ENCODE measurements at places on chromosomes 1 and 21.

GRCh38 chr1:3049164-3049563, 19.8 kb upstream of the PRDM16 start:
- DNase-seq, result no peak

DNA sequence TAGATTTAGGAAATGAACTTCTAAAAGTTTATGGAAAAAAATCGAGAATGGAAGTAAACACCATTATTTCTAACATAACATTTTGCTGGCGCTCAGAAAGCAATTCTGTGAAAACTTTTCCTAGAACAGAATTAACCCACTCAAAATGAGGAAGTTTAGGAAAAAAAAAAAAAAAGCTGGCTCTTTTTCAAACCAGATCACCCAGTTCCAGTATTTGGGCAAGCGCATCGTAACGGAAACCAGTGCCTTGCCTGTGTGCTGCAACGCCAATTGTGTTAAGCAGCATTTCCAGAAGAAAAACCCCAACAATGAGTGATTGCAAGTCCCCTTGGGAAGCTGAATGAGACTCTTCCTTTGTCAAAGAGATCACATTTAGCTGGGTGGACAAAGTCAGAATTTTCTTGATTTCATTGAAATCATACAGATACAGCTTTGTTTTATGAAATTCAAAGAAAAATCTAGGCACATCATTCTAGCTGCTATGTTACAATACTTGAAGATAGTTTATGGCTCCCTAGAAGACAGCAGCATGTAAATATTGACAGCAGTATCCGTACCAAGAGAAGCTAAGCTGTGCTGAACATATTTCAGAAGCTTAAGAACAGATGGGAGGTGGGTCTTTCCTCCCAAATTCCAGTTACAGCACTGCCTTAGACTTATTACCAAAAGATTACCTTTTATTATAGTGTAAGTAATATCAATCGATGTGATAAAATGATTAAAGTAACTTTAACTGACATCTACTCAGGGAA, 113.4 kb downstream of the ERG start:
- peak; percentile 77 for DNase-seq

GRCh38 chr1:79364896-79365295, 358.4 kb upstream of the ADGRL4 start:
- DNase-seq, result no peak

DNA sequence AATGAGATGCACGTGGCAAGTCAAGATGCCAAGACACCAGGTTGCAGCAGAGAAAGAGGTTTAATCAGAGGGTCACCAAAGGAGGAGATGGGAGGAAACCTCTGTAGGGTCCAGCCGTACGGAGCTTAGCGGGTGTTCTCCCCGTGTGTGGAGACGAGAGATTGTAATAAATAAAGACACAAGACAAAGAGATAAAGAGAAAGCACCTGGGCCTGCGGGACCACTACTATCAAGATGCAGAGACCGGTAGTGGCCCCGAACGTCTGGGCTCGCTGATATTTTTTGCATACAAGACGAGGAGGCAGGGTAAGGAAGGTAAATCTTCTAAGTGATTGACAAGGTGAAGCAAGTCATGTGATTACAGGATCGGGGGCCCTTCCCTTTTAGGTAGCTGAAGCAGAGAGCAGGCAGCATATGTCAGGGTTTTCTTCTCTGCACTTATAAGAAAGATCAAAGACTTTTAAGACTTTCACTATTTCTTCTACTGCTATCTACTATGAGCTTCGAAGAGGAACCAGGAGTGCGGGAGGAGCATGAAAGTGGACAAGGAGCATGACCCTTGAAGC, 41.2 kb upstream of the TDRD10 start:
- DNase-seq, result no peak

DNA sequence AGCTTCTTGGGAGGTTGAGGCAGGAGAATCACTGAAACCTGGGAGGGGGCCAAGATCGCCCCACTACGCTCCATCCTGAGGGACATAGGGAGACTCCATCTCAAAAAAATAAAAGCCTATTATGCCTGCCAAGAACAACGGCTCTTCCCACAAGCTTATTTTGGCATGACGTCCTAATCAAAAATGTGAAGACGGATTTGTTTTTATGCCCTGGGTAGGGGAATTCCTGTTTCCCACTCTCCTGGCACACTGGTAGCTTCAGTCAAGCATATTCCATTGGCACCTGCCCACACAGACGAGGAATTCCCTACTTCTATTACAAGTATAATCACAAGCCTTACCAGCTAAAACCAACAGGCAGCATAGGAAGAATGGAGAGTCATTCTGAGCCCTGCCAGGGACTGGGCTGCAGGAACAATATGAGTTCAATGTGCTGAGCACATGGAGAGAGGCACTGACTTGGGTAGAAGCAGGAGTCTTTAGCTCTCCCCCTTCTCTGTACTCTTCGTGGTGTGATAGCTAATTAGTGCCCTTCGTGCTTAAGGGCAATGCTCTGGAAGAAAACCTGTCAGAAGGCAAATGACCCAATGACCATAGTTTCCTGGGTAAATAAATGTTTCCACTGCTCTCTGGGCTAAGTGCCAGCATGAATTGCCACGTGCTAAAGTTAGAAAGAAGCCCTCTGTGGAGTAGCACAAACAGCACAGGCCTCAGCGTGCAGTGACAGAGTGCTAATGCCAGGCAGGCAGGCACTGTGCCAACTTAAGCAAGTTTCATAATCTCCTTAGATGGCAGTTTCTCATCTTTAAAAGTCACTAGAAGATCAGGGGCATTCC, 16.8 kb downstream of the TNFSF4 start:
- peak; percentile 68 for DNase-seq

All from suppressor macrophage treated with lipopolysaccharide for 4 hours (primary cell).